Stimulated activated CD8-positive, alpha-beta memory T cell treated with anti-CD3 and anti-CD28 coated beads, Interleukin-4, amount 100 ng/mL, for 1 hour (primary cell): ENCODE measurements at places on chromosomes 6 and 20.

DNA sequence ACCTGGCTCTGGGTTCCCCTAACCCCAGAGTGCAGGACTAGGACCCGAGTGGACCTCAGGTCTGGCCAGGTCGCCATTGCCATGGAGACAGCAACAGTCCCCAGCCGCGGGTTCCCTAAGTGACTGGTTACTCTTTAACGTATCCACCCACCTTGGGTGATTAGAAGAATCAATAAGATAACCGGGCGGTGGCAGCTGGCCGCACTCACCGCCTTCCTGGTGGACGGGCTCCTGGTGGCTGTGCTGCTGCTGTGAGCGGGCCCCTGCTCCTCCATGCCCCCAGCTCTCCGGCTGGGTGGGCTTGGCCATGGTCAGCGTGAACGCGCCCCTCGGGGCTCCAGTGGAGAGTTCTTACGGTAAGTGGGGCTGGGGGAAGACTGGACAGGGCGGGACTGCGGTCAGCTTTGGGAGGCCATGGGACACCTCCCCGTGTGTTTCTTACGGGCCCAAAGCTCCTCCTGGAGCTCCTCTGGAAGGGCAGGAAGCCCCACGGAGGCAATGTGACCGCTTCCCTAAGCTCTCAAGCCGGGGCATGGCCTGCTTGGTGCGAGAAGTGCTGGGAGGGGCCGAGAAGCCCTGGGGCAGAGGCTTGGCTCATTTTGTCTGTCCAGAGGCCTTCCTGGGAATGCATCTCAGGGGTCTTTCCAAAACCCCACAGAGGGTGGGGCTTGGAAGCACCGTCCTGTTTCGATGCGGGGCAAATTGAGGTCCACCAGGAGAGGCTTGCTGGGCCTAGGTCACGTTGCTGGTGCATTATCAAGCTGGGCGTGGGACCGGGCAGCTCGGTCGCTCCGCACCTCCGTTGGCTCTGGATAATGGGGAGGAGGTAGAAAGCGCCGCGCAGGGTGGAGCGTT lies at the start of gene HNF4A:
Gene HNF4A, plus strand, starts transcription at position 202 of the 855 bp plus-strand sequence. Its CDS starts 106 bp downstream, at position 308.
- no peak for DNase-seq

DNA sequence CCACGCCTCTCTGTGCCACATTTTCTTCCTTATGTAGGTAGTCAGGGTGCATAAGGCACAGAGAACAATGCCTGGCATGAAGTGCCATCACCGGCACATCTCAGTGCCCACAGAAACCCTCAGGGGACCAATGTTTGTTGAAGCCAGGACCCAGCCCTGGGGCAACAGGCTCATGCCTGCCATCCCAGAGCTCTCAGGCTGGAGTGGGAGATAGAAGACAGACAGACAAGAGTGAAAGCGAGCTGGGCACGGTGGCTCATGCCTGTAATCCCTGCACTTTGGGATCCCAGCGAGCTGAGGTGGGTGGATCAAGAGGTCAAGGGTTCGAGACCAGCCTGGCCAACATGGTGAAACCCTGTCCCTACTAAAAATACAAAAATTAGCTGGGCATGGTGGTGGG lies 13.5 kb downstream of the EFCAB8 start:
- DNase-seq = no peak

DNA sequence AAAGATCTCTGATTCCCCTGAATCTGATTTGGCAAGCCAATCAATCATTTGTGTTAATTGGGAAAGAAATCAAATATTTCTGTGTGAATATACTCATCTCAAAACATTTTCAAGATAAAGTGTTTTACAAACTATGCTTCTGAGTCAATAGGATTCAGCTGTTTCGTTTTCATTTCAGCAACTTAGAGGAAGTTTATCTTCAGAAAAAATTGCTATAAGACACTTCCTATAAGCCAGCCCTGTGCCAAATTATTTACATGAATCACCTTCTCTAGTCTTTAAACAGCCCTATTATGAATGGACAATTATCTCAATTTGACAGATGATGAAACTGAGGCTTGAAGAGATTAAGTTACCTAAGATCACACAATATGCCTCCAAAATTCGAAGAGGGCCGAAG lies 10.9 kb downstream of the DEFB129 start:
- no peak for DNase-seq

DNA sequence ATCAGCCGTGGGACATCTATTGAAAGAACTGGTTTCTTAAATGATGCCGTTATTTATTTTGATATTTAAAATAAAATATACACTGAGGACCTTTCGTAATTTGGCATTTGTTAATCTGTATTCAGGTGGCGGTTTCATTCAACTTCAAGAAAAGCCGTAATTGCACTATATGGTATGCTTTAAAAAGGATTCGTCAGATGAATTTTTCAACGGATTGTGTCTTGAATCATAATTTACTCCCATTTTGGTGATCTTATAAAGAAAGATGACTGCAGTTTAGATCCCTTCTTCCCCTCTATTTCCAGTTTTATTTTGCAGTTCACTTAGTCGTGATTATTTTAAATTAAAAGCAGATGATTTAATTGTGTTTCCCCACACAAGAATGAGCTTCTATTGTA lies 761 bp downstream of the KLHL32 start:
- DNase-seq = no peak

- no peak for DNase-seq
Observed at GRCh38 chr6:135289816-135290215, 108.7 kb downstream of the MYB start.

DNA sequence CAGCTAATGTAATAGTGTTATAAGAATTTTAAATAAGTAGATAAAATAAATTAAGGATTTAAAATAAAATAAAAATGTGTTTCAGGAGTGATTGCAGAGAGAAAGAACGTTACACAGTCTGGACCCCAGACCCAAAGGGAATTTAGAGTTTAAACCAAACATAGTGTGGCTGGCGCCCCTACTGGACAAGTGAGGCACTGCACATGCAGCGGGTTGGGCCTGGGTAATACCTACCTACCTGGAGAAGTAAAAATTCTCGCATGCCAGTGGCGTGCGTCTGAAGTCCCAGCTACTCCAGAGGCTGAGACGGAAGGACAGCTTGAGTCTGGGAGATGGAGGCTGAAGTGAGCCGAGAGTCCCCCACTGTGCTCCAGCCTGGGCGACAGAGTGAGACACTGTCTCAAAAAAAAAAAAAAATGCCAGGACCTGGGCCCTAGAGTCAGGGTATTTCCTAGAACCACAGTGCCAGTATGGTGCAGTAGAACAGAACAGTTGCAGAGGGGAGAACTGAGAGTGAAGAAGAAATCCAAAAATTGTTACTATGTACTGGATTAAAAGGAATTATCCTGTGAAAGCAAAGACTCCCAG lies 71.4 kb upstream of the TCF21 start:
- DNase-seq = no peak

DNA sequence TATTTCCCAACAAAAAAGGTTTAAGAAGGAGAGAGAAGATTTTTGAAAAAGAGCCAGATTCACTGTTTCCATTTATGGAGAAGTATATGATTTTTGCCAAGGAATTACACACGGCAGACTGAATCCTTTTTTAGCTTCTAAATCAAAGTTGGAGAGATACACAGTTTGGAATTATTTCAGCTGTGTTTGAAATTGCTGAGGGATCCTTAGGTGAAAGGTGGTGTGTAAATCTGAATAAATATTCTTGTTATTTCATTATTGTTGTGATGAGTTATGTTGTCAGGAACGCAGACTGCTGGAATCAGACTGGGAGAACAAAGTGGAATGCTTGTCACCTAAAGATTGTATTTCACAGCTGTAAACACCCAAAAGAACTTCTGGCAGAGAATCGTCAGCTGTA lies 168.5 kb upstream of the AKIRIN2 start:
- no peak for DNase-seq

DNA sequence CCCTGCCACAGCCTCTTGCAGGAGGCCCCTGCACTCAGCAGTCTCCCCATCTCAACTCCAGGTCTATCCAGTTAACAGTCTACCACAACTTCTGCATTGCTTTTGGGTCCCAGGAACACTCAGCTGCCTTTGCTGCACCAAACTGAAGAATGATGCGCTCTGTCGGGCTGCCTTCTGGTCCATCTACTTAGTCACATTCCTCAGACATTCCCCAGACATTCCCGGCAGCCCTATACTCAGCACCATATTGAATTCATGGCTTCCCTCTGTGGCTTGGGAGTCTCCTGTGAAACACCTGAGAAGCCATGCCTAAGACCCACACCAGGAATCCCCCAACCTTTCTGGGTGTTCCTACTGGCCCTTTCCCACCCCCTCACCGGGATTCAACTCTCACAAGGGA lies 99.6 kb upstream of the COL21A1 start:
- DNase-seq = no peak

DNA sequence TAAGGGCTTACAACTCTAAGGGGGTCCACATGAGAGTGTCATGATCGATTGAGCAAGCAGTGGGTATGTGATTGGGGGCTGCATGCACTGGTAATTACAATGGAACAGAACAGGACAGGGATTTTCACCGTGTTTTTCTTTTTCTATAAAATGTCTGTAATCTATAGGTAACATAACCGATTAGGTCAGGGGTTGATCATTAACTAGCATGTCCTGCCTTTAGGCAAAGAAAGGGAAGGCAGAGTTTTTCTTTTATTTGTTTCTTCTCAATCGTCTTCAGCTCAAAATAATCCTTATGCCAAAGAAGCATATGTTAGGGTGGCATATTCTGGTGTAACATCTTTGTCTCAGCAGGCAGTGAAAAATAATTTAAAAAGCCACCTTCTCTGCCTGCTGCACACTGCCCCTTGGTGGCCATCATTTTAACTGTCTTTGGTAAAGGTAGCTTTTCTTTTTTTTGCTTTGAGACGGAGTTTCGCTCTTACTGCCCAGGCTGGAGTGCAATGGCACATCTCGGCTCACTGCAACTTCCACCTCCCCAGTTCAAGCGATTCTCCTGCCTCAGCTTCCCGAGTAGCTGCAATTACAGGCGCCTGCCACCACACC lies 9.7 kb upstream of the CEP43 start:
- DNase-seq = no peak

DNA sequence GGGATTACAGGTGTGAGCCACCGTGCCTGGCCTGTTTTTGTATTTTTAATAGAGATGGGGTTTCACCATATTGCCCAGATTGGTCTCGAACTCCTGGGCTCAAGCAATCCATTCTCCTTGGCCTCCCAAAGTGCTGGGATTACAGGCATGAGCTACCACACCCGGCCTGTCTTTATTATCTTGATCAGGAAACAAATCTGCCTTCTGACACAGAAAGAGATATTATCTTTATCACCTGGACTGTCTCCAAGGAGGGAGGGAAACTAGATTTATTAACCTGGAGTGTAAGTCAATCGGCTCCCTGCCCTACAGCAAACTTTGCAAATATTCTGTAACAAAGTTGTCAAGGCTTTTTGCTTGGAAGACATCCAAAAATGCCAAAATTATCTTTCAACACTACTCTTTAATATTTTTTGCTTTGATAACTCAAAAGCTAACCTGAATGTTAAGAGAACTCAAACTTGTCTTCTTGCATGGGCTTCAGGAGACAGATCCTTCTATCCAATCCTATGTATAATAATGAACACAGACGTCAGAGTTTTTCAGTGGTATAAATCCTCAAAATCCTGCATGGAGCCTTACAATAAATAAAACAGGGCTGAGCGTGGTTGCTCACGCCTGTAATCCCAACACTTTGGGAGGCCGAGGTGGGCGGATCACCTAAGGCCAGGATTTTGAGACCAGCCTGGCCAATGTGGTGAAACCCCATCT lies 85.0 kb upstream of the LOC128125822 start:
- DNase-seq = no peak

- DNase-seq = no peak
Observed at GRCh38 chr20:61347443-61347842, 95.4 kb downstream of the CDH4 start.

- DNase-seq = peak; percentile 53
Observed at GRCh38 chr6:43263314-43264178, 20.3 kb downstream of the TTBK1 start.

GRCh38 chr20:12375967-12376366 lies 458.3 kb downstream of the BTBD3 start:
- no peak for DNase-seq

GRCh38 chr6:31114541-31114878 lies at the start of gene PSORS1C1:
Gene PSORS1C1 (plus strand): TSS chr6:31114800. CDS start chr6:31129633, 14,833 bp downstream.
- no peak for DNase-seq

DNA sequence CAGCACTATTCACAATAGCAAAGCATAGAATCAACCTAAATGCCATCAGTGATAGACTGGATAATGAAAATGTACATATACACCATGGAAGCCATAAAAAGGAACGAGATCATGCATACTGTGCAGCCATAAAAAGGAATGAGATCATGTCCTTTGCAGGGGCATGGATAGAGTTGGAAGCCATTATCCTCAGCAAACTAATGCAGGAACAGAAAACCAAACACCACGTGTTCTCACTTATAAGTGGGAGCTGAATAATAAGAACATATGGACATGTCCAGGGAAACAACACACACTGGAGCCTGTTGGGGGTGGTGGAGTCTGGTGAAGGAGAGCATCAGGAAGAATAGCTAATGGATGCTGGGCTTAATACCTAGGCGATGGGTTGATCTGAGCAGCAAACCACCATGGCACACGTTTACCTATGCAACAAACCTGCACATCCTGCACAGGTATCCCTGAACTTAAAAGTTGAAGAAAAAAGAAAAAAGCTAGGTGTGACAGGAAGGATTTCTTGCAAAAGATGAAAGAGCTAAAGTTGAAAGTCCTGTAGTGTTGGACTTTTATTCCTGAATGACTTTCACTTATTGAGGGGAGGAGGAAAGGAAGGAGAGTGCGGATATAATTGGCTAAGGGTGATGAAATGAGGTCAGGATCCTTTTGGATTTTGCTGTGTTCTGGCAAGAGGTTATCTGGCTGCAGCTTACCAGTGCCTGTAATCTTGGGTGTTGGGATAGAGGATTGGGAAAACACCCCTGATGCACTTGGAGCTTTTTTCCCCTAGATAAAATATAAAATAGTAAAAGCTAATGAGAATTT lies 8.5 kb downstream of the TRMT11 start:
- no peak for DNase-seq

DNA sequence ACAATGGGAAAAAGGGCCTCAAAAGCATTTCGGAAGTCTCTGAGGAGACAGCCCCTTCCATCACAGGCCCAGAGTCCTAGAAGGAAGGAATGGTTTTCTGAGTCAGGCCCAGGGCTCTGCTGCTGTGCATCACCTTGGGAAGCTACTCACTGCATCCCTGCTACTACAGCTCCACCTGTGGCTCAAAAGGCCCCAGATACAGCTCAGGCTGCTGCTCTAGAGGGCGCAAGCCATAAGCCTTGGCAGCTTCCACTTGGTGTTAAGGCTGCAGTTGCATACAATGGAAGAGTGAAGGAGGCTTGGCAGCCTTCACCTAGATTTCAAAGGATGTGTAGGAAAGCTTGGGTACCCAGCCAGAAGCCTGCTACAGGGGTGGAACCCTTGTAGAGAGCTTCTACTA lies 54.8 kb downstream of the MEI4 start:
- no peak for DNase-seq

GRCh38 chr6:10478187-10479040 lies 42.7 kb upstream of the GCNT2 start:
- no peak for DNase-seq
